ENCODE measurements at places on chromosomes 3 and 15. TPM values are rescaled to one million over a fixed set of nuclear protein-coding genes. Genes with fewer than 3 reads are reported as not detected.

NMNAT3 gene
- polyA plus RNA-seq = 2.6 TPM

GRCh38 chr3:11553436-11554235 lies 90.1 kb downstream of the VGLL4 start:
- no peaks in the 10 kb centered on the region for H3K36me3 ChIP-seq
- no peak overlapping the region for H3K4me3 ChIP-seq
- no peak overlapping the region for H3K27ac ChIP-seq
- no peaks in the 10 kb centered on the region for H3K4me1 ChIP-seq
- H3K27me3 ChIP-seq = no peaks in the 10 kb centered on the region
- no peak for DNase-seq

PEX5L gene
- 0.15 TPM for polyA plus RNA-seq

HDDC3 gene
- polyA plus RNA-seq = 34.7 TPM
